GM03348 (cell line): ENCODE measurements at places on chromosomes 16 and 17.

- DNase-seq = no peak
These were observed 44.9 kb upstream of the BAHCC1 start for GRCh38 chr17:81350320-81350890.

GRCh38 chr17:32161506-32162365 lies 19.4 kb downstream of the RHOT1 start:
- DNase-seq = peak; percentile 73

GRCh38 chr16:26281381-26282110 lies 589.8 kb downstream of the HS3ST4 start:
- no peak for DNase-seq

DNA sequence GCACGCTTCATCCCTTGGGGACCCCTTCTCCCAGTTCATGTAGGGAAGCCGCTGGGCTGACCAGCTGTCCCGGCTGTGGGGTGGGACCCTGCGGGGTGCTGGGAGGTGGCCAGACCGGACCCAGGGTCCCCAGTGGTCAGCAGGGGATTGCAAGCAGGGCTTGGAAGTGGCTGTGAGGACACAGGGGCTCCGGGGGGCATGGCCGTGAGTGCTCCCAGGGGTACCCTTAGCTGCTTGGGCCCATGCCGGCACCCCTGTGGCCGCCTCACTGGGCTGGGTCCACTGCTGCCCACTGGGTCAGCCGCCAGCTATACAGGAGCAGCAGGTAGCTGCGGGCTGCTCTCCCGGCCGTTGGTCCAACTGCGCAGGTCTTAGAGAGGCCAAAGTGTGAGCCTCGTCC lies 18.8 kb downstream of the PRSS27 start:
- no peak for DNase-seq

DNA sequence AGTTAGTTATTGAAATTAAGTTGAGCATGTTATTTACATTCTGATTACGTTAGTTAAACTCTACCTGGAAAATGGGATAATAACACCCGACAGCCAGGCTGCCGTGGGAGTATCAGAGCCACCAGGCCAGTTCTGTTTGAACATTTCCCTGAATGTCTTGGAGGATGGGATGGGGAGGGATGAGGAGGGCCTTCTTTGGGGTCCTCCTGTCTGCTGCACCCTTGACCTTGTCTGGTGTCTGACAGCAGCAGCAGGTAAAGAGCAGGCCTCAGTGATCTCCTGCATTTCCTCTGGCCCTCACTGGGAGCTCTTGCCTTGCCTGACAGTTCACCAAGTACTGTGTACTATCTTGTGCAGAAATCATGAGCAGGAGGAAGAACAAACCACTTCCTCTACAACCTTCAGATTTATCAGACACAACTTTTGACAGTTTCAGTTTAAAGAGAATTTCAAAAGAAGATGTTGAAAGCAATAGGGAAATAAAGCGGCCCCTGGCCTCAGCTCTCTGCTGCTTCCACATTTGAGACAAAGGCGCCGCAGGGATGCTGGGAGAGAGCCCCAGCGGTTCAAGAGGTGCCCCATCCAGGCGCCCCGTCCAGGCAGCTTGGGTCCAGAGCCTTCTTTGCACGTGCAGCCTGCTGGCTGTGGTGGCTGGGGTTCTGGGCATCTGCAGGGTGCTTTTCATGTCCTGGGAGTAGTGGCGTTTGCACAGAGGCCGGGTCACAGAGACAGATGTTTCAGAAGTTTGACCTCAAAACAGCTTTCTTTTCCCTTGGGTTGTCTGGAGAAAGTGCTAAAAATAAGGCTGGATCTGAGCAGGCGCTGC lies 25.3 kb downstream of the CMIP start:
- DNase-seq = no peak

- DNase-seq = no peak
These were observed 415 bp upstream of the FLOT2 start for GRCh38 chr17:28897769-28898526.

DNA sequence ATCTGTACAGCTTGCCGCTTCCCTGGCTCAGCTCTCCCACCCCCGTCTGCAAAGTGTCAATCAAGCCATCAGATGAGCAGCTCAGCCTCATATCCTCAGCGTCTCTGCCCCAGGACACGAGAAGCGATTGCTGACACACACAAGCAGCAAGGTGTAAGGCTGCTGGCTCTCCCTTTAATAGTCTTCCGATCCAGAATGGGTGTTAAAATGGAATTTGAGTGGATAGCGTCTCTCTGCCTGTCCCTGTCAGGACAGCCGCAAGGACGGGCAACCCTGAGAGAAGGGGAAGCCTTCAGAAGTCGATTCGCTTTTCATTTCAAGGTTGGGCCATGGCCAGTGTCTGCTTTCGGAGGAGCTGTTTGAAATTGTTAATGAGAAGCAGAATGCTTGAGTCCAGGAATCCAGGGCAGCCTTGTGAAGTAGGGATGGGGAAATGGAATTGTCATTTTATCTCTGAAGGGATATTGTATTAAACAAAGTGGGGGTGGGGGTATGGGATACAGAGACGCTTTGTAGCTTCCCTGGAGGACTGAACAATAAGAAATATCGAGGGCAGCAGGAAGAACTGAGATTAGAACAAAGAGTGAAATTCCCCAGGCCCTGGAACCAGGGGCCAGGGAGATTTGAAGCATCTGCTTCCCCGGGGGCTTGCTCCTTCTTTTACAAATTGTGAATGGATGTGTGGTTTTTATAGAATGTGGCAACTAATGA lies 4.7 kb upstream of the PIPOX start:
- no peak for DNase-seq

GRCh38 chr16:5065326-5065725 lies 430 bp downstream of the C16orf89 start:
- DNase-seq = no peak

DNA sequence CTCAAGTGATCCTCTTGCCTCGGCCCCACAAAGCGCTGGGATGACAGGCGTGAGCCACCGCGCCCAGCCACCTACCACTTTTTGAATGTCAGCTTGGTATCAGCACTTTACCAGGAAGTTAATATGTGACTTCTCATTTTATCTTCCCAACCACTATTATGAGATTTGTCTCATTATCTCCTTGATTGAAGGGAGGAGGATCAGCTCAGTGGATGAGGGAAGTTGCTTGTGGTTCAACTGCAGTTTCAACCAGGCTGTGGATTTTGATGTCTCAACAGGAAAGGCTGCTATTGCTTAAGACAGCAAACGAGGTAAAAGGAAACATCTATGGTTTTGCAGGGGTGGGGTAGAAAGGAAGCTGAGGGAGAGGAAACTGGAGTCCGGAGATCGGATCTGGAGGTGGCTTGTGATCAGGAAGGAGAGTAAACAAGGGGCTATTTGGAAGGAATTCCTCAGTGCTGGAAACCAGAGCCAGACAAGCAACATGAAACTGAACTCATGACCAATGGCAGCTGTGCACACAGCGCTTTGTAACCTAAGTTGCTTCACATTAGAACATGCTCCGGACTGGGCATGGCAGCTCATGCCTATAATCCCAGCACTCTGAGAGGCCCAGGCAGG lies 180.5 kb downstream of the VPS53 start:
- DNase-seq = no peak

- peak; percentile 36 for DNase-seq
These were observed 5.2 kb upstream of the DLX4 start for GRCh38 chr17:49963626-49964302.
